ENCODE measurements at places on chromosomes 13 and 19.

GRCh38 chr13:108495646-108496361 is 133.6 kb upstream of the MYO16 start:
- no peak for DNase-seq

- DNase-seq, result no peak
These were observed 1.3 kb upstream of the ATP4B start for GRCh38 chr13:113659337-113659736.

DNA sequence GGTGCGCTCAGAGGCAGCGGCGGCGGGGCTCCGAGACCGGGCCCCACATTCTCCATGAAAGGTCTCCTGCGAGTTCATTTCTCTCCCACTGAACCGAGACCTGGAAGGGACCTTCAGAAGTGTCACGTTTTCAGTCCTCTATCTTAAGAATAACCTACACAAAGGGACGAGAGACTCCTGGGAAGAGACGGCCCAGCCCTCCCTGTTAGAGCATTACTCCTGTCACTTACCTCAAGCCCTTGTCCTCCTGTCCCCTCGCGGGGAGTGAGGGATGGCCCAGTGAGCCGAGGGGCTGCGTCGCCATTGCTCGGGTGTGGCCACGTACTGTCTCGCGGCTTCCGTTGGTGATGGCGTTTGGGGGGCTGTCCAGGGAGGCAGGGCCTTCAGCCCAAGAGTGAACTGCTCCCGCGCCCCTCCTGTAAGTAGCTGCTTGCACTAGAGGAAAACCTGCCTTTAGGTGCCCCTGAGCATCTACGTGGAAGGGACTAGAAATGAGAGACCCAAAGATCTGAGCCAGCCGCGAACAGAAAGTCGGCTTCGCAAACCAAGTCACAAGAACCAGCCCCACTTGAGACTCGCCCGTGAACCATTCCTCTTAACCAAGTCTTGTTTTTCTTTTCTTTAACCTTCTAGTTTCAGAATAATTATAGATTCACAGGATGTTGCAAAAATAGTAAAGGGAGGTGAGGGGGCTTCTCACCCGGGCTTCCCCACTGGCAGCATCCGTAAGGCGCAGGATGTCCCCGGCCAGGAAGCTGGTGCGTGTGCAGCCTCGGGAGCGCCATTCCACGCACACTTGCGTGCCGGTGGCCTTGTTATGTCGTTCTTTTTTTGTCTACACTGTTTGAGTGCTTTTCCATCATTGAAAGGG is 21.1 kb upstream of the NDUFS7 start:
- DNase-seq, result no peak

GRCh38 chr19:37304190-37304883 is 66.6 kb upstream of the ZNF527 start:
- DNase-seq, result no peak

DNA sequence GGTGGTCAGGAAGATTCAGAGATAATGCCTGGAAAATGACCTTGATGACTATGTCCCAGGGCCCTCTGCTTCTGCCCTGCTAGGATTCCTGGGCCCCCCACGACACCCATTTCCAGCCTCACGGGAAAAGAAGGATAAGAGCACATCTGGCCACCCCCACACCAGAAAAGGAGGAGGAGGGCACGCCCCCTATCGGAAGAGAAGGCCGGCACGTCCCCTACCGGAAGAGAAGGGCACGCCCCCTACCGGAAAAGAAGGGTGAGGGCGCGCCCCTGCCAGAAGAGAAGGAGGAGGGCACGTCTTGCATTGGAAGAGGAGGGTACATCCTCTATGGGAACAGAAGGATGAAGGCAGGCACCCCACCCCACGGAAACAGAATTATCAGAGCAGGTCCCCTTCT is 84.3 kb downstream of the IER2 start:
- DNase-seq, result peak; percentile 31

DNA sequence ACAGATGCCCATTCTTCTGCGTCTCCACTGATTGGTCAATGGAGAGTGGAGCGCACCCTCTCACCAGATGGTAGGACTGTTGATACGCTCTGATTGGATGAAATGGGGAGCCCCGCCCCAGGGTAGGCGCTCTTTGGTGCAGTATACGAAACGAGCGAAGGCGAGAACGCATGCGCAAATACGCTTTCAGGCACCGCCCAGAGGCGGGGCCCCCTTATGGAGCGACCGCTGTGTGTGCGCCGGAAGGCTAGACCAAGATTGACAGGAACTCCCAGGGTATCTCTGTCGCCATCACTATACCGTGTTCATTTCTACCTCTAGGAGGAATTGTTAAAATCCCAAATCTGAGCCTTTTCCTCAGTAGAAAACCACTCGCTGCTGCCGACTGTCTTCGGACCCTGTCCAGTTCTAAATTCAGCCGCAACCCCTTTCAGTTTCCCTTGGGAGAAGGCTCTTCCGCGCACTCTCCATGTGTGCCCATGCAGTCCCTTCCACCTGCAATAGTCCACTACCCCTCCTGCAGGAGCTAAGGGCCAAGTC is 720 bp upstream of the HNRNPL start:
- no peak for DNase-seq

- no peak for DNase-seq
These were observed 165.4 kb downstream of the GPC5 start for GRCh38 chr13:91563799-91564198.

- DNase-seq, result no peak
These were observed 251.5 kb downstream of the ABCC4 start for GRCh38 chr13:95049772-95050171.

DNA sequence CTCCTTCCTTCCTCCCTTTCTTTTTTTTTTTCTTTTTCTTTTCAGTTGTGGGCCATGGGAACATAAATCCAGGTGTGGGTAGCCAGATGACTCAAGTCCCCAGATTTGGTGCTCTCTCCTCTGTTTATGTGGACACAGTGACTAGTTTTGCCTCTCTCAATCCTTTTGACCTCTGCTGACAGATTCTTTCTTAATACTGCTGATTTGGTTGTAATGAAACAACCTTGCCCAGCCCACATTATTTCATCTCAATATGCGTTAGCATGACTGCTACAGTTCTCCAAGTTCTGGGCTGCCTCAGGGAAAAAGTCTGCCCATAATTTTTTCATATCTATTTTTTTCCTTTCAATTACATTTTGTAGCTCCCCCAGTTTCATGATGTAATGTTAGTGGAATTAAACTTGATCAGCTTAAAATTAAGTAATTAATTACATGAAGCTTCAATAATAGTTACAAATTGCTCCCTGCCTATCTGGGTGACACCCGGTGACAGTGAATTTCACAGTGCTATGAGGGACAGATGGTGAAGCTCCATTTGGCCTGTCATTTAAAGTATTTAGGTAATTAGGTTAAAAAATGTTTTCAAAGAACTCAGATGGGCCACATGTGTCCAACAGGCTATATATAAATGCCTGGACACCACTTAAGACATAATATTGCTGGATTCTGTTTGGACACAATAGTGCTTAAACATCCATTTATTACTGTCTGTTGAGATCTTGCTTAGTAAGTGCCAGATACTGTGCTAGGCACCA is 118.8 kb upstream of the FRY start:
- DNase-seq, result no peak

- DNase-seq, result no peak
These were observed 16.9 kb upstream of the BTBD2 start for GRCh38 chr19:2032296-2032941.

All from stimulated activated CD8-positive, alpha-beta memory T cell treated with anti-CD3 and anti-CD28 coated beads, Interleukin-7, amount 100 ng/mL, for 1 hour (primary cell).